ENCODE measurements at places on chromosomes 1 and 21.

DNA sequence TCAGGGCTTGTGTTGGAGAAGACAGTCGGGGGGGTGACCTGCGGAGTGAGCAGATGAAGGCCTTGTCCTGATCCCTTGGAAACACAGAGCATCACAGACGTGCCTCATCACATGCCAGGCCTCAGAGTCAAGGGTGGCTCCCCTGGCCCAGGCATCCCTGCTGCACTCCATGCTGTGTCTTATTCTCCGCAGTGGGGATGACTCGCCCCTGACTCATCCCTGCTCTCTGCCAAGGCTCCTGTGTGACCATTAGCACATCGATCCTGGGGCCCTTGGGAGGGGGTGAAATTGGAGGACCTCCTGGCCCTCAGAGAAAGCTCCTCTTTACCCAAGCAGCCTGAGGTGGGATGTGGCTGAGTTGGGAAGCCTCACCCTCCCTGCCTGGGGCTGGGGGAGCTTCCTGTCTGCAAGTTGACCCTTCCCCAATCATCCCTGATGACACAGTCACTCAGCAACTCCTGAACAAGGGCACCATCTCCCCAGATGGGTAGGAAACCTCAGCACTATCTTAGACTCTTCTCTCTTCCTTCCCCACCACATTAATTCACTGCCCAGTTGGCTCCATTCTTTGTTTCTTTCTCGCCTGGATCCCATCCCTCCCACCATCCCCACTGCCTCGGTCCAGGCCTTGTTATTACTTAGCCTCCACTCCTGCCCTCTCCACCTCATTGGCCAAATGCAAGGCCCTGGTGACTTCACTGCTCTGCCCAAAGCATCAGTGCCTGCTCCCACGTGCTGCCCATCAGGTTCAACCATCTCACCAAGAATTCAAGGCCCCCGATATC is 74.6 kb downstream of the CAMK2N1 start:
- DNase-seq: no peak

- peak; percentile 4 for DNase-seq
Measured at GRCh38 chr1:31413405-31414001, 490 bp downstream of the SERINC2 start.

GRCh38 chr1:77202751-77203150 is 16.5 kb downstream of the PIGK start:
- DNase-seq: no peak

- peak; percentile 11 for DNase-seq
Measured at GRCh38 chr1:167631936-167632614, 2.0 kb downstream of the RCSD1 start.

GRCh38 chr21:20527731-20528460 is 470.3 kb upstream of the NCAM2 start:
- no peak for DNase-seq

GRCh38 chr1:240691501-240691900 is 79.5 kb upstream of the GREM2 start:
- DNase-seq: no peak

DNA sequence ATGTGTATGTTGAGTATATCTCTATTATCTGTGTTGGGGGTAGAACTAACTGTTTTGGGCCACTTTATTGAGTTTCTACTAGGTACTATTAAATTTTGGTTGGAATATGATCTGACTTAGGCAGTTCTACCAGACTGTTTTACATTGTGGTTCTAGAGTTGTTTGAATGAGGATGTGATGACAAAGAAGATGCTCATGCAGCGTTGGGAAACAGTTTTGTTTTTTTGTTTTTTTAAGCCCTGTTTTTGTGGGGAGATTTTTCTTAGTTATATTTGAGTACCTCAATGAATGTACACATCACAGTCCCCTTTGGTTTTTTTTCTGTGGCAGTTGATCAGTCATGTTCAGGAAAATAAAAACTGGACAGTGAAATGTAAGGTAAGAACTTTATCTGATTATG is 40.1 kb downstream of the TMED5 start:
- no peak for DNase-seq

DNA sequence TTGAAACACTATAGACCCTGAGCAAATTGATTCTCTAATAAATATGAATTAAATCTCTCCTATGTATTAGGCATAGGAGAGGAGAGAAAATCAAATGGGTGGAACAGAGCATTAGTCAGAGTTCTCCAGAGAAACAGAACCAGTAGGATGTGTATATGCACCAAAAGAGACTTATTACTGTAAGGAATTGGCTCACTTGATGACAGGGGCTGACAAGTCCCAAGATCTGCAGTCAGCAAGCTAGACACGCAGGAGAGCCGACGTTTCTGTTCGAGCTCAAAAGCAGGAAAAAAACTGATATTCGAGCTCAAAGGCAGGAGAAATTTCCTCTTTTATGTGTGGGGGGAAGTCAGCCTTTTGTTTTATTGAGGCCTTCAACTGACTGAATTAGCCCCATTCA is 259.2 kb upstream of the KAZN start:
- no peak for DNase-seq

DNA sequence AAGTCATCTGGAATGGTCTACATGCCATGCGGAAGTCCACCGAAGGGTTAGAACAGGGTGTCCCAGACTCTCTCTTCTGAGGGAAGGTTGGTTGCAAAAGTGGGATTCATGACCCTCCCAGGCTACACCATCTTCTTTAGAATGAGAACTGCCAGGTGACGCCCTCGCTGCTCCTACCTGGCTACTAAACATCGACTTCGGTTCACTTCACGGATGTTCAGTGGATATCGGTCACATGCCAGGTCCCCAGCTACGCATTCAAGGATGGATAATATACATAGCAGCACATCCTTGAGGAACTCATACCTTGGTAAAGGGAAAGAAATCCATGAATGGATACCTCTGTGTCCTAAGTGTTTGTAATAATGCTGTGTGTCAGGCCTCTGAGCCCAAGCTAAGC is 3.3 kb upstream of the OPTC start:
- no peak for DNase-seq

DNA sequence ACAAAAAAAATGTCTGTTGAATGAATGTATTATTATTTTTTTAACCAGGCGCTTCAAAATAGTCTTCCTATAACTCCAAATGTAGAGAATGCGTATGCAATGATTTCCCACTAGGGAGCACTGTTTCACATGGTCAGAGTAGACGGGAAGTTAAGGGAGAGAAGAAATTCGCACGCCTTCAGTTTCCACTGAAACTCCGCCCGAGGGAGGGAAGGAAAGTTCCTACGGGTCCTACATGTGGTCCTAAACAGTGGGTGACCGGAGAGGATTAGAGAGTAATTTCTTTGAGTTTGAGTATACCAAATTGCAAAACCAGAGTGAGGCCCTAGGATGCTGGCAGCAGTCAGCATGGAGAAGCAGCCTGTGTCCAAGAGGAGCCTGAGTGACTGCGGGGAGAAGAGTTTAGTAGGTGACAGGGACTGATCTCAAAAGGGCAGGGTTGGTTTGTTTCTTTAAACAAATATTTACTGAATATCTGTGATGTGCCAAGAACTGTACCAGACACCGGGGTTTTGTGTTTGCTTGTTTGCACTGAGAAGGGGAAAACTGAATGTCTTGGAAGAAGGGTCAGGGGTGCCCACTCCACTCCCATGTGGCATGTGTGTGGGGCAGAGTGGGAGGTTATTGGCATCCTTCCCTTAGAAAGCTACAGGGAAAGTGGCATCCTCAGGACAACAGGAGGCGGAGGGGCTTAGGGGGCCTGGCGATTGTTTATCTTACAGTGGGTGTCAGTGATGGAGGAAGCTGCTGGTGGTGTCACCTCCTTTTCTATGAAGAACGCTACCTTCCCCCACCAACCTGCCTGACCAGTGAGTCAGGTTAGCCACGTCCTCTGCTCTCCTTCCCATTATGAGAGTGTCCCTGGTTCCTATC is 22.8 kb downstream of the RNU5D-1 start:
- DNase-seq: no peak
